MV-4-11 (cell line): ENCODE measurements at places on chromosomes 12 and 14.

DNA sequence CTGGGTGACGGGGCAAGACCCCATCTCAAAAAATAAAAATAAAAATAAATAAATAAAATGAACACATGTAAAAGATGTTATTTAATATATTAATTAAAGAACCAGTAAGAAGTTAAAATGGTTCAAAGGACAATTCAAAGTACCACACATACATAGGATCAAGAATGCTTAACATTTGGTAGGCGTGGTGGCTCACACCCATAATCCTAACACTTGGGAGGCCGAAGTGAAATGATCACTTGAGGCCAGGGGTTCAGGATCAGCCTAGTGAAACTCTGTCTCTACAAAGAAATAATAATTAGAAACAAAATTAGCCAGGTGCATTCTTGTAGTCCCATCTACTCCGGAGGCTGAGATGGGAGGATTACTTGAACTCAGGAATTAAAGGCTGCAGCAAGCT is 53.3 kb downstream of the SPATS2 start:
- DNase-seq, result no peak

- no peak for DNase-seq
Observed at GRCh38 chr12:52364061-52364460, 3.2 kb downstream of the KRT85 start.

DNA sequence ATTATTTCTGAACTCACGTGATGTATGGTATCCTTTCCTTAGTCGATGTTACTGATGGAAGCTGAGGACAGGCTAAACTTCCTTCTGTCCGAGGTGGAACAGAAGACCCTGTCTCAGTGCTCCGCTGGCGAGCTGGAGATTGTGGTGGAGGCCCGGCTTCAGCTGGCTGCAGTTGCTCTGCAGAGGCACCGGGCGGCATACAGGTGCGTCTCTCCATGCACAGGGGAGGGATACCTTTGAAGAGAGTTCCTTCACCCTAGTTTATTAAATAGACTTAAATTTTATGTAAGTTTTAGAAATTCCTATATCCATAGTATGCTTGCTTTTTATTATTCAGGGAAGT is 186.7 kb upstream of the NEDD1 start:
- no peak for DNase-seq

DNA sequence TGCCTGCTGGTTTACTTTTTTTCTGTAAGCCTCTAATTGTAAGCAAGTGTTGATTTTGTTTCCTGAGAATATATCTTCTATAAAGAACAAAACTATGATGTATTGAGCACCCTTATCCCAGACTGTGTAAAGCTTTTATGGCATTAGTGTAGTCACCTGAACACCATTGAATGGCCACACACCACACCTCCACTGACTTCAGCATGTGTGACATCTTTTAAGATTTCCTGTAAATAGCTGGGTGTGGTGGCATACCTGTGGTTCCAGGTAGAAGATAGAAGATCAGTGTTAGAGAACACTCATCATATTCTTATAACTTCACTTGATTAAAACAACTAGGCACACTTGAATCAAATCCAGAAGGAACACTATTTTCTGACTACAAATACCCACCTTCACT is 51.3 kb downstream of the WBP11 start:
- DNase-seq, result no peak

DNA sequence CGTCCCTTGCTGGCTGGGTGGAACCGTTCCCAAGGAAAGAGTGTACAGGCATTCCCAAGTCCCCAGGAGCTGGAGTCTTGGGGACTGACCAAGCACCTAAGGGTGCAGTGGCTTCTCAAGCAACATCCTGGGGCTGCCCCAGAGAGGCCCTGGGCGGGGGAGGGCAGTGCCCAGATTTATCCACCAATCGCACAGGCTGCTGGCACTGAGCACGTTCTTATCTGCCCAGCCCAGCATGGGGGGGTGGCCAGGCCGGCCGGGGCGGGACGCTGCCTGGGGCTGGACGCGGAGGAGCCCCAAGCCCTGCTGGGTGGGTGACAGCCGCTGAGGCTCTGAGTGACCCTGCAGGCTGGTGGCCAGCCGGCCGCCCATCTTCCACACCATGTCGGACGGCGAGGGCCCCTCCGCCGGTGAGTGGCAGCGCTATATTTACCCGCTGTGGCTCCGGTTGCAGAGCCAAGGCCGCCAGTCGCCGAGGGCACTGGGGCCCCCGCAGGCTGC is 53.4 kb downstream of the CYP46A1 start:
- no peak for DNase-seq

GRCh38 chr12:119385659-119386058 is 51.1 kb downstream of the CCDC60 start:
- DNase-seq, result no peak

DNA sequence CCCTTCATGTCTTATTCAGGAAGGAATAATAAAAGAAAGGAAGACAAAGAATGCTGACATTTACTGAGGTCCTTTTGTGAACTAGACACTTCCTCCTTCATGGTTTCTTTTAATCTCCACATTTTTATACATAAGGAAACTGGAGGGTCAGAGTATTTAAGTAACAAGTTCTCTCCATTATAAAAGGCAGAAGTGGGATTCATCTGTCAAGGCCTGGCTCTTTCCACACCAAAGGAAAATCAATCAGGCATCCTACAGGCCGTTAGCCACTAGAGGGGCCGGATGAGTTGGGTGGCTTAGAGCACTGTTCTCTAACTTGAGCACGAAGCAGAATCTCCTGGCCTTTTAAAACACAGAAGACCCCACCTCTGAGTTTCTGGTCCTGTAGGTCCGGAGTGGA is 36.8 kb upstream of the NINJ2 start:
- peak; percentile 46 for DNase-seq

DNA sequence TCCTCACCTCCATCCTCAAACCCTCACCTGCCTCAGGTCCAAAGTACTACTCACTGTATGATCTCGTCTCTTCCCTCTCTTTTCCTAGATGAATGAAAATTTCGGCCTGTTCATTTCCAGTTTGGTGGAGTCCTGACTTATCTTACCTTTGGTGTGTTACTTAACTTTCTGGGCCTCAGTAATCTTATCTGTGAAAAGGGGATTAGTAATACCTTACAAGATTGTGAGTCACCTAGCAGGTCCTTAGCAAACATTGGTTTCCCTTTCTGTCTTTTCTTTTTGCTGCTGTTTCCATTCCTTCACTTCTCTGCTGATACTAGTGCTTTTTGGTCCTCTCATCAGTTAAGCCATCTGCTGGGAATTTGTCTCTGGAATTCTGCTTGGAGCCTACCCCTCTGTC is 52.8 kb downstream of the AKAP6 start:
- DNase-seq, result no peak

GRCh38 chr12:112606611-112607365 is 184.8 kb upstream of the RPH3A start:
- peak; percentile 63 for DNase-seq

GRCh38 chr12:52127683-52128450 is 48.4 kb downstream of the SMIM41 start:
- DNase-seq, result no peak

DNA sequence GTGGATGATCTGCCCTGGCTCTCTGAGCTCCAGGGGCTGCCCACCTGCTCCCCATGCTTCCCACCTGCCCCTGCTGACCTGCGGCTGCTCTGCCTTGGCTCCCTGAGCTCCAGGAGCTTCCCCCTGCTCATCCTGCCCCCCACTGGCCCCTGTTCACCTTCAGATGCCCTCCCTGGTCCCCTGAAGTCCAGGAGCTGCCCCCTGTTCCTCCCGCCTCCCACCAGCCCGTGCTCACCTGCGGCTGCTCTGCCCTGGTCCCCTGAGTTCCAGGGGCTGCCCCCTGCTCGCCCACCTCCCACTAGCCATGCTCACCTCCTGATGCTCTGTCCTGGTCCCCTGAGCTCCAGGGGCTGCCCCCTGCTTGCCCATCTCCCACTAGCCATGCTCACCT is 219.7 kb downstream of the TMEM121 start:
- no peak for DNase-seq

DNA sequence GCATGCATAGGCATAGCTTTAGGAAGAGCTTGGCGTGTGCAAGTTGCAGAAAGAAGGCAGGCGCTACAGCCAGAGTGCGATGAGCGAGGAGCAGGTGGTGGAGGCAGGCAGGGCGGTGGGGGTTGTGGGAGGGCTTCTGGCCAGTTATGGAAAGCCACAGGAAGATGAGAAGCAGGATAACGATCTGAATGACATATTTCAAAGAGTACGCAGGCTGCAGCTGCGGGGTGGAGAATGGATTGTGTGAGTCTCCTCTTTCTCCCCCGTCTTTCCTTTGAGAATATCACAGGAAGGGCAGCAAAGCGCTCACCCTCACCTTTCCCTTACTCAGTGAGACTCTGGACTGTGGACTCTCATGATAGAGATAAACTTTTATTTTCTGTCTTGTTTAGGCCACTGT is 48.7 kb upstream of the PLXNC1 start:
- DNase-seq, result no peak

GRCh38 chr14:22296722-22297121 is 292.3 kb downstream of the DAD1 start:
- no peak for DNase-seq

DNA sequence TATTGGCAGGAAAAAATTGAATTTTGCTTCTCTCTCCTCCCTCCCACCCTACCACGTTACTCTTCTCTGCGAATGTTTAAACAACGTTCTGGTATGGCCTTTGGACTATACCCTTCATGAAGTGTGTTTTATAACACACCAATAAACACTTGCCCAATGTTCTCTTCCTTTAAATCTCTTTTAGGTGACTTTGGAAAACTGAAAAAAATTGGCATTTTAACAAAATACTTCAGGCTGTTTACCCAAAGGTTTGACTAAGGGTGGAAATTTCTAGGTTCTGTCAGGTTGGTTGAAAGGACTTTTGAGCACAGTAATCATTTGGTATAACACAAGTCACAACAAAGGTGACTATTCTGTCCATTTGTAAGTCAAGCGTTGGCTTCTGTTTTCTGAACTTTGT is 446.8 kb downstream of the AEBP2 start:
- DNase-seq, result no peak

DNA sequence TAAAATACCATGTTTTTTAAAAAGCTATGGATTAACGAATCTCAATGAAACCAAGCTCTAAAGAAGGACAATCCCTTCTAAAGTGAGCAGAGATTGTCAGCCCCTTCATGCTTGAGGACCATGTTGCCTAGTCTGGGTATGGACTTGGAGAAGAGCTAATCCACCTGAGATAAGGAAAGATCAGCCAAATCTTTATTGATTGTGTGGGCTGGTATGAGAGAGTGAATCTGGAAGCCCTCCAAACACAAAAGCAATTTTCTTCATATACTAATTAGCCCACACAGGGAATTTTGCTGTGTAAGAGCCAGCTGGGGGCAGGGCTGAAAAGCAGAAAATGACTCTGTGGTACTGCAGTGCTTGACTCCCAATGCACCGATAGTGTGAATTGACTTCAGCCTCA is 47.4 kb upstream of the DICER1 start:
- DNase-seq, result no peak

GRCh38 chr14:36363704-36364103 is 43.3 kb upstream of the MBIP start:
- peak; percentile 86 for DNase-seq

DNA sequence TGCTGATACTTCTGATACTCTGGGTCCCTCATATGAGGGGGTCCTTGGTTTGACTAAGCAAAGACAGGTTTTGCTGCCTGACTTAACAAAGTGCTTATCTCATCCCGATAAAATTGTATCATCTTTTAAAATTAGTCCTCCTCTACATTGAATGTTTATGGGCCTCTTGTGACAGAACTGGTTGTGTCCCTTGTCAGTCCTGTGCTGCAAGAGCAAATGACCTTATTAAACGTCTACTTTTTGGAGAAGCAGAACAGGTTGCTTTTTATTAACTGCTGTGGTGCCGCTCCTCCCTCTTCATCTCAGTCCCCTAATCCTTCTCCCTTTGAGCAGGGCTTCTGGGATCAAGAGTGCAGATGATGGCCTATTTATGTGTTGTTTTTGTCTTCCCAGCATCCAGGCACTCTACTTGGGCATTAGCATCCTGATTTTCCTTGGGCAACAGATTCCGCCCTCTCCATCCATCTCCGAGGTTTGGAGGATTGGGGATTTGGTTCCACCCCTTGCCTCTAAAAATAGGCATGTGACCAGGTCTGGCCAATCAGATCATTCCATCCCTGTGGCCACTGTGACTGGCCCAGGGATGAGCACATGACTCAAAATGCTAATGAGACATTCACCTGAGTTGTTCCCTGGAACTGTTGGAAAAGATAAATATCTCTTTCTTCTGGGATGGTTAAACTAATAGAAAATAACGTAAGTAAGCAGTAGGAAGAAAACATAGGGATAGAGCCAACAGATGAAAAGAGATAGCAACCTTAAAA is 2.9 kb upstream of the DENR start:
- DNase-seq, result no peak
